ENCODE measurements at places on chromosomes 7 and 10.

GRCh38 chr10:130369645-130370381, 233.6 kb downstream of the GLRX3 start:
- DNase-seq, result no peak

DNA sequence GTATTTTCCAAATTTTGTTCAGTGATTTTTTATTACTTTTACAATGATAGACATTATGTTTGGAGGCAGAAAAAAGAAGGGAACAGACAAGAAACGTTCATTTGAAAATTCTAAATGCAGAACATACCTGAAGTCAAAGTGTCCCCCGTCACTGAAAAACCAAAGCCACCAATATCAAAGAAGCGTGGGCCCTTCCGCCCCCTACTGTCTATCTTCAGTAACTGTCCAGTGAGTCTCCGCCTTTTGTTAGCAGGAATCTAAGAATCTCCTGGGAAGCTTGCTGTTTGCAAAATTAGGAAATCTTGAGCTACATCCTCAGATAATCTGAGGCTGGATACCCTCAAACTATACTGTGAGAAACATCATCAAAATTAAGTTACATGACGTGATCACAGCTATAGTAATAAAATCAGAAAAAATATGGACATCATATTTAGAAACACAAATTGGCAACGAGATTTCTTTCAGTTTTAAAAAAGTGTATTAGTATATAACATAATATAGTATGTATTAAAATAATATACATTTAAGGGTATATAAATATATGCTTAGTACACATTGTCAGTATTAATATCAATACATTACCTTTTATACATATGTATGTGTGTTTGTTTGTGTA, 169.3 kb upstream of the AKR1E2 start:
- peak; percentile 73 for DNase-seq

- DNase-seq, result peak; percentile 72
These were observed 248.9 kb downstream of the COBL start for GRCh38 chr7:51067757-51068156.

DNA sequence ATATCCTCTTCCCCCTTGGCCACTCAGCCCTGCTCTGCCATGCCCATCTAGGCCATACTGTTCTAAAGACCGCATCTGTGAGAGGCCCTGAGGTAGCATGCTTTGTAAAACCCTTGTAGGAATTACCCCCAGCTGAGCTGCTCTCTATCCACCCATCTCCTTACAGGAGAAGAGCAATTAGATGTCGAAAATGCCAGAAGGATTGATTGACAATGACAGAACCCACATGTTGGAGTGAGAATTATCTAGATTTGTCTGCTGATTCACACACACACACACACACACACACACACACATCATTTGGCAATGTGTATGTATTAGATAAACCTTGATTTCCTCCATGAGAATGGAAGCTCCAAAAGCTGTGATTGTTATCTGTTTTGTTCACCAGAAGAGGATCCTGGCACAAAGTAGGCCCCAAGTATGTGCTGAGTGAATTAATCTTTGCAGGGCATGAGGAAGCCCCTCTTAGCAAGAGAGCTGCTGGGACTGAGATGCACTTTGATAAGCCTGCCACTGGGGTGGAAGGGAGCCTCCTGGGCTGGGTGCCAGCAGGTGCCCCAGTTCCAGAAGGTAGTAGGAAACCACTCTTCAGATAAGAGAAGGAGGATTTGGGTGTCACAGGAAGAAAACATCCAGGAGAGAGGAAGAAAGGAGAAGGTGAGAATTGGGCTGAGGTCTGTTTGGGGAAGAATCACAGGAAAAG, 187.5 kb upstream of the ADO start:
- no peak for DNase-seq

GRCh38 chr7:69186974-69187373, 411.3 kb upstream of the AUTS2 start:
- no peak for DNase-seq

GRCh38 chr7:25952261-25953057, 199.5 kb upstream of the NFE2L3 start:
- no peak for DNase-seq

DNA sequence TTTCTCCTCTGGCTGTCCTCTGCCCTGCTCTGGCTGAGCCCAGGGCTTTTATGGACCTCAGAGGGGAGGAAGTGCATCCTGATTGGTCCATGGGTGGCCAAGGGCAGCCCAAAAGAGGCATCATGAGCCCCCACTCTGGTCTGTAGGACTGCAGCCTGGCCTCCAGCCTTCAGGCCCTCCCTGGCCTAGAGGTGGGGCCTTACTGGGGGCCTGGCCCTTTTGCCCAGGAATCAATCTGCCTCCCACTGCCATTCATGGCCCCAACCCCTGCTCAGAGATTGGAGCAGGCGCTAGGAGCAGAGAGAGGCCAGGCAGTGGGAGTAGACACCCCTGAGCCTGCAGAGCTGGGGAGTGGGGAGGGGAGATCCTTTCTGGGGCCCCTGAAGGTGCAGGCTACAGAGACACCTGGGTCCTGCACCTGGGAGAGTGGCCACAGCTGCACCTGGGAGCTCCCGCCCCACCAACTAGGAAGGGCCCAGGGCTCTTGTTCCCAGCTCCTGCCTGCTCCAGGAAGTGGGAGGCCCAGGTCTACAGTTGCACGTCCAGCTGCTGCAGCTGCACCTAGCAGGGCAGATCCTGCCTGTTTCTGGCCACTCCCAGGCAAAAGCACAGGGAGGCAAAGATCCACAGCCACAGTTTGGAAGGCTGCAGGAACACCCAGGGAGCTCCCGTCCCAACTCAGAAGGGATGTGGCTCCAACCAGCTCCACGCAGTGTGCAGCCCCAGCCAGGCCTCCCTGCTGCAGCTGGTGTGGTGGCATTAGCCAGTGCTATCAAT, 6.4 kb upstream of the DYNC2I1 start:
- DNase-seq, result no peak

DNA sequence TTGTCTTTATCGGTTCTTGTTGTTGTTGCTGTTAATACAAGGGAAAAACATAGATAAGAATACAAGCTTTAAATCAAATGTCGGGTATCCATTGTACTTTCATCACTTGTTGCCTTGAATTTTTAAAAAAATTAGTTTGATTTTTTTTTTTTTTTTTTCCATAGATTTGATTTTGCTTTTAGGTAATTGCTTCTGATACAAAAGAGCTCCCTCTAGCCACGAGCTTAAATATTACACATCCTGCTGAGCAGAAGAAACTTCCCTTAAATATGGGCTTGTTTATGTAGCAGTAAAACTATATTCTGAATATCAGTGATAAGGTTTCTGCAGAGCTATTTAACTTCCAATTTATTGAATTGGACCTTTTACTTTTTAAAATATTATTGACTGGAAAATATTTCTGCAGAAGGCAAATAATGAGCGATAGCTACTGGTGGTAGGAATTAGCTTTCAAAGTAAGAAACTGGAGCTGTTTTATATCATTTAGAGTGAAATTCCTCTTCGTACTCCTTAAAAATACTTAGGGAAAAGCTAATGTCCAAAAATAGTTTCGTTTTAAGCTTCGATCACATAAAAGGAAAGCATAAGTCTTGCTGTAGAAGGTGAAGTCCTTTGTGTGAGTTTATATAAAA, 216.9 kb downstream of the POLR1F start:
- DNase-seq, result peak; percentile 46

- DNase-seq, result no peak
These were observed 56.9 kb upstream of the MYL10 start for GRCh38 chr7:101686030-101686429.

- DNase-seq, result peak; percentile 59
These were observed 899.1 kb upstream of the AUTS2 start for GRCh38 chr7:68699090-68699711.

- peak; percentile 2 for DNase-seq
These were observed 700.8 kb upstream of the KCND2 start for GRCh38 chr7:119572132-119572531.

DNA sequence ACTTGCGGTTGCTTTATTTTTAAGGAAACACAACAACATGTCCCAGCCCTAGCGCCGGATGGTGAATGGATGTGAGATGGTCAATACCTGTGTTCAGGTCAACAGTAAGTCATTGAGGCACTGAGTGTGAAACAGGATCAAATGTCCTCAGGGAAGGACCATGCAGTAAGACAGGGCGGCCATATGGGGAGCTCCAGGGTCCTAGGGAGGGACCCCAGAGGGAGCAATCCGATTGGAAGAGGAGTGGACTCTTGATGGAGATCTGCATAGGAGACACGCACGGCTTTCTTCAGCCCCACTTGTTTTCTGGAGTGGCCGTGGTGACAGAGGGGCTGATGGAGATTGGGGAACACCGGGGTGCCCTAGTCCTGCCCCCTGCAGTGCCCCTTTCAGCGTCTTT, 423.8 kb upstream of the MKI67 start:
- no peak for DNase-seq

- DNase-seq, result no peak
These were observed 114.8 kb upstream of the TCF7L2 start for GRCh38 chr10:112835217-112835715.

GRCh38 chr10:20835335-20835734, 61.8 kb downstream of the NEBL start:
- no peak for DNase-seq

All from mesenchymal stem cell (in vitro differentiated cells and primary cell).